ENCODE measurements at places on chromosomes 2 and 18. TPM values are rescaled to one million over a fixed set of nuclear protein-coding genes. Genes with fewer than 3 reads are reported as not detected.

- DNase-seq, result no peak
Measured at GRCh38 chr2:111626037-111626864, 257.7 kb downstream of the ANAPC1 start.

FBLN7 gene
- 1.4 TPM for total RNA-seq

CNRIP1 gene
- total RNA-seq, result 6.9 TPM

- DNase-seq, result no peak
Measured at GRCh38 chr18:48326901-48327675, 82.1 kb downstream of the ZBTB7C start.
